ENCODE measurements at places on chromosomes 7 and 10.

DNA sequence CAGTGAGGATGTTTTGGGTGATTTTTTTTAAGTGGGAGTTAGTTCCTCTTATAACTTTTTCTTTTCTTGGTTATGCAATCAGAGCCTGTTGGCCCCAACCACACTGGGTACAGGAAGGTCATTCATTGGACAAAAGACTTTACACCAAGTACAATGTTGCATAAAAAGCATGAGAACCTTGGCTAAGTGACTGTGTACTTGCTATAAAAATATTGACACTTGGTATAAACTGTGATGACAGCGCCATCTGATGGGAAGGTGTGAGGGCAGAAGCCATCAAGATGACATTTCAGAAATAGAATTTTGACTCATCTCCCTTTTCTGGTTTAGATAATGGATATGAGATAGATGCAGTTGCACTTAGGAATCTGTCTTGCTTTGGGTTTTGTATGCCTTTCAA, 126.4 kb upstream of the CCDC6 start:
- DNase-seq = no peak

DNA sequence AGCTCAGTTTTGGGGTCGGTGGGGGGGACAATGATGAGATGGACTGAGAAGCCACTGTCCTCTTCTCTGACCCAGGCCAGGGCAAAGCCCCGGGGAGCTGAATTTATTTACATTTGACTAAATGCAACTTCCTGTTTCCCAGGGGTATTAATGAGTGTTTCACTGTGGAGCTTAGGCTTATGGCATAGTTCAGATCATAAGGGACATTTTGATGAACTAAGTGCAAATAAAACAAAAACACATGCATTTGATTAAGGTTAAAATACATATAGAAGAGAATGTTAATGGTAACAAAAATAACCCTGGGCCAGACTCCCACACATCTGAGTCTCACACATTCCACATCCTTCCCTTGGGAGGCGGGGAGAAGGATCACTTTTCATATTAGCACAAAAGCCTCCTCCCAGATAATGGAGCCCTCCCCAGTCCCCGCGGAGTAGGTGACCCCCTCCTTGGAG, 320.6 kb downstream of the FRMD4A start:
- DNase-seq = no peak

GRCh38 chr7:83289419-83289993, 126.8 kb upstream of the PCLO start:
- DNase-seq = no peak

DNA sequence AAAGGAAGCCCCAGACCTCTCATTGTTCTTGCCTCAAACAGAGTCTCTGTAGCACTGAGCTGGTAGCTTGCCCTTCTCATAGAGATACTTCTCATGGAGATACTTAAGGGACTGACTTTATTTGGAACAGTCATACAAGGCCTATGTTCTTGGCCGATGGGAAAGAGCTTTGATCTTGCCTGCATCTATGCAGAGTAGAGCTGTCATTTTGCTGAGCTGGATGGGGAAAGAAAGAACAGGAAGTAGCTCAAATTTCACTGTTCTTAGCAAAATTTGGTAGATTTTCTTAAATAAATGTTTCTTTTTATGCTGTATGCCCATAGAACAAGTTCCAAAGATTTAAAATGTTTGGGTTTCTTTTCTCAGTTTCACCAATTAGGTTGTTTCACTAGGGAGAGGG, 119.3 kb upstream of the SEC61G start:
- no peak for DNase-seq

GRCh38 chr7:44281811-44282600, 43.4 kb downstream of the CAMK2B start:
- DNase-seq = no peak

DNA sequence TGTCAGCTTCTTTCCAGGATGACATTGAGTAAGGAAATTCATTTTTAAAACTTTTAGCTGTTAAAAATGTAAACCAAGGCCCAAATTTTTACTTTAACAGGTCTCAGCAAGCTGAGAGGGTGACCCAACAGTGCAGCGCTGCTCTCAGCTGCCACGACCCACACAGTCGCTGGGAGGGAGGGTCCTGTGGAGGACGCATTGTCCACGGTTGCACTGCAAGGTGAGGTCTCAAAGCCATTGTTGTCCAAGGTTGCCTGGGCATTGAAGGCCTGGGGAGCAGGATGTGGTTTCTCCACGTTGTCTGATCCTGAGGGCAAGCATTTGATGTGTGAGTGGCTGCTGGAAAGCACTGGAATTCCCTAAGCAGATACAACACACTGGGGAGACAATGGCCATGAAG, 15.1 kb upstream of the VIPR2 start:
- no peak for DNase-seq

GRCh38 chr7:94591176-94591575, 64.8 kb downstream of the SGCE start:
- DNase-seq = no peak

DNA sequence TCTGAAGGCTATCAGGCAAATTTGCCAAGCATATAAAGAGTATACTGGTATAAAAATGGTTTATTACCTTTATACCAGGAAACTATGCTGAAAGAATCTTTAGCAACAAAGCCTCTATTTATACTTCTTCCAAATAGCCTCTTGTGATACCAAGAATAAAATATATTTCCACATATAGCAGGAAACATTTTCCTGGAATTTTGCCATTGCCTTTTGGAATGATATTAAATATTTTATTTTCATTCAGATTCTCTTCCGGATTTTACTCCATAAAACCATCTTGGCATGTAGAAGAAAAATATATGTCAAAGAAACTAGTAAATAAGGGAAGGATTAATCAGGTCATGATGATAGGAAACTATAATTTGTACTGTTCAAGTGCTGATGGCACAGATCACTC, 17.7 kb downstream of the SOSTDC1 start:
- DNase-seq = no peak

- no peak for DNase-seq
Measured at GRCh38 chr7:2997014-2997413, 46.7 kb downstream of the CARD11 start.

GRCh38 chr7:15837306-15837950, 150.9 kb upstream of the MEOX2 start:
- no peak for DNase-seq

DNA sequence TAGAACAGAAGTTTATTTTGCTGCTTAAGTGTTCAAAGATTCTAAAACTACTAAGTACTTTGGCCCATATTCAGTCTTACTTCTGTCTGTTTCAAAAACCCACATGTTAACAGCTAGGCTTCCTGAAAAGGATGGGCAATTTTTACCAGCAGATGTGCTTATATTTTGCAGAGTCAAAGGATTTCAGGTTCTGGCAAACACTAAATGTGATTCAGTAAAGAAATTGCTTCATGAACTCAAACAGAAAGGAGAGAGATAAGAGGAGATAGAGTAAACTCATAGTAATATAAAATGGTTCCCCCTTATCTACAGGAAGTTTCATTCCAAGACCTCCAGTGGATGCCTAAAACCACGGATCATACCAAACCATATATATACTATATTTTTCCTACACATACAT, 248.5 kb downstream of the AGMO start:
- no peak for DNase-seq

- DNase-seq = no peak
Measured at GRCh38 chr10:95767884-95768556, 12.1 kb downstream of the ENTPD1 start.
